Esophagus squamous epithelium (tissue), 5 donors: ENCODE measurements at places on chromosomes 6 and 20.

GRCh38 chr6:118869894-118870589 lies 23.9 kb upstream of the ASF1A start:
- DNase-seq, result no peak

DNA sequence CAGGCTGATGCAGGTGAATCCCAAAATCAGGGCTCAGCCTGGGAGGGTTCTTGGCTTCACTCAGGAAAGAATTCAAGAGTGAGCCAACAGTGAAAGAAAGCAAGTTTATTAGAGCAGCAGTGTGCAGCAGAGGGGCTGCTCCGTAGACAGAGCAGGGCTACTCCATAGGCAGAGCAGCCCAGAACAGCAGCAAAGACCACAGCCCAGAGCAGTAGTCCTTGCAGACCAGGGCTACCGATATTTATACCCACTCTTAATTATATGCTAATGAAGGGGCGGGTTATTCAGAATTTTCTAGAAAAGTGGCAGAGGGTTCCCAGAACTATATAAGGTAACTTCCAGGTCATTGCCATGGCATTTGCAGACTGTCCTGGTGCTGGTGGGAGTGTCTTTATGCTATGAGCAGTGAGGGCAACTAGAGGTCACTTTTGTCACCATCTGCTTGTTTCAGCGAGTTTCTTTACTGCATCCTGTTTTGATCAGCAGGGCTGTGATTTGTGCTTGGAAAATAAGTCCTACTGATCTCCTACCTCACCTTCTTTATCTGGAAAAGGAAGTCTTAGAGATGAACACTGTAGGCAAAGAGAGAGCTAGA lies 39.8 kb upstream of the PTPN1 start:
- DNase-seq, result no peak

- no peak for DNase-seq
These were observed 99.0 kb upstream of the KCNG1 start for GRCh38 chr20:51121901-51122412.

GRCh38 chr20:19336631-19337030 lies 124.2 kb downstream of the SLC24A3 start:
- DNase-seq, result no peak

- no peak for DNase-seq
These were observed 11.1 kb upstream of the SLC16A10 start for GRCh38 chr6:111076024-111076695.

- no peak for DNase-seq
These were observed 10.9 kb upstream of the LPIN3 start for GRCh38 chr20:41329435-41330342.

DNA sequence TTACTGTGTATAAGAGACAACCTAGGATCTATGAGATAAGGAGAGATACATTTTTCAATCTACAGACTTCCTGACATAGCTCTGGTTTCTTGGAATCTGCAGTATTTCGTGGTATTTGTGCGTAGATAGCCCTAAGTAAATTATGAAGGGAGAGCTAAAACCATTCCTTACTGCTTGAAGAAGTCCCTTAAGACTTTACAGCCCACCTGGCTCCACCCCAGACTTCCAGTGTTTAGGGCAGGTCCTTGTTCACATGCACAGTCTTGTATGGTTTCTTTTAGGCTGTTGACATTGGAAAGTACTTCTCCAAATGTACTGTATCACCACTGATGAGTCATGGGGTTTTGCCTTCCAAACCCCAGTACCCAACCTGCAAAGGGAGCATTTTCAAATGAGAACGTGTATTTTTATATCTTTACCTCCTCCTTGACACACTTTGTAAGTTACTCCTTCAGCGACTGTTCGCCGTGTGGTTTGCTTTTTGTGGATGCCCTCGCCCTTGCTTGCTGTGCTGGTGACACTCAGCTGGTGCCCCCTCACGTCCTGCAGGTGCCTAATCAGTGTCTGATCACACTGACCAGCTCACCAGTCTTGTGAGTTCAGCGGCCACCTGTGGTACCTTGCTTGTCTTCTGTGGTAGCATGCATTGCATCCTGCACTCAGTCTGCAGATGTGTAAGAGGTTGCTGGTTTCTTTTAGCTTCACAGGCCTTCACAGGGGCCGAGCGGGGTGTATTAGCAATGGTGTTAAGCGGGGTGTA lies 73.3 kb downstream of the IGF2R start:
- DNase-seq, result no peak

DNA sequence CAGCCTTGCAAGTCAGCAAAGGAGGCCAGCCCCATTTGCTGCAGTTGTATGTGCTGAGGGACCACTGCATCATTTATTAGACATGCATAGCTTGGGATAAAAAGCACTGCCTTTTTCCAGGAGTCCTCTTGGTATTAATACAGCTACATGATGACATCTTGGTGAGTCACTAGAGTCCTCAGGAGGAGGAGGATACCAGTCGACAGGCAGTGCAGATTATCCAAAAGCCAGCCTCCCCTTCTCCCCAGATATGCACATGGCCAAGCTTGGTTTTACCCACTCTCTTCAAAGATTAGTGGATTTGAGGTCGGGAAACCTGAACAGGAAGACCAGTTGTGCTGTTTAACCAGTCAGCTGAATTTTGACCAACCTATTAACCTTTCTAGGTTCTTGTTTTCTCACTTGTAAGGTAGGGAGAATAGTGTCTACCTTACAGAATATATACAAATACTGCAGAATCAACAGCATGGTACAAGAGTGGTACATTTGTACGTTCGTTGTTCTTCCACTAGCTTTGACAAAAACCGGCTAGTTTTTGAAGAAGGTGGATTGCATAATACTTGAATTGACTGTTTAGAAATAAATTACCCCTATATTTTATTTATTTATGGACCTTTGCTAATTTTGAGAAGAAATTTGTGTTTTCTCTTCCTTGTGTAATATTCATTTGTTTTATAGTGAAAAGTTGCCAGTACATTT lies 31.9 kb downstream of the VAPB start:
- no peak for DNase-seq

GRCh38 chr6:129331450-129332138 lies 378.4 kb downstream of the ARHGAP18 start:
- no peak for DNase-seq

- no peak for DNase-seq
These were observed 154.9 kb downstream of the DLL1 start for GRCh38 chr6:170135821-170136471.

DNA sequence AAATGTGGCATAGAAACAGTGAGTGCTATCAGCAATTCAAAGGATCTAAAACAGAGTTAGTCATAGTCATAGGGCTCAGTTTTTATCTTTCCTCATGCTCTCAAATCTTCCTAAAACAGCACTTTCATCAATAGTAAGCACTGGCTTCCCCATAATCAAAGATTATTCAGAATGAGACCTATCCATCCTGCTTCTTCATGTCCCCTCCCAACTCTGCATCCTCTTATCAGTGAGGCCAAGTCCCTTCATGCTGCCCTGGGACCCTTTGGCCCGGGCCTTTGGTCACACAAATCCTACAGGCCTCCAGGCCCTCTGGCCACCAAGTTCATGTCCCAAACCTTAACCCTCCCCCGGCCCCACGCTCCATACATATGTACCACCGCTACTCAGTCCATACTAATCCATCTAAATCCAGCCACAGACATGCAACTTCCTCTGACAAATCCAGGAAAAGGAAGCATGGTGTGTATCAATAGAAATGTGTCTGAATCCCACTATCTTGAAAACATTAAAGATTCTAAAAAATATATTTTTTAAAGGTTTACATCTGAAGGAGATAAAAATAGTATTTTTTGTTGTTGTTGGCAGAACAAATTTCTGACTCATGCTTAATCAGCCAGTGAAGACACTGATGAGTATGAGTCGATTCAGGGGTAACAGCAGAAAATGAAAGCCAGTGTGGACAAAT lies 143.5 kb downstream of the PDE7B start:
- DNase-seq, result no peak

GRCh38 chr6:29679962-29680361 lies 990 bp downstream of the ZFP57 start:
- no peak for DNase-seq

DNA sequence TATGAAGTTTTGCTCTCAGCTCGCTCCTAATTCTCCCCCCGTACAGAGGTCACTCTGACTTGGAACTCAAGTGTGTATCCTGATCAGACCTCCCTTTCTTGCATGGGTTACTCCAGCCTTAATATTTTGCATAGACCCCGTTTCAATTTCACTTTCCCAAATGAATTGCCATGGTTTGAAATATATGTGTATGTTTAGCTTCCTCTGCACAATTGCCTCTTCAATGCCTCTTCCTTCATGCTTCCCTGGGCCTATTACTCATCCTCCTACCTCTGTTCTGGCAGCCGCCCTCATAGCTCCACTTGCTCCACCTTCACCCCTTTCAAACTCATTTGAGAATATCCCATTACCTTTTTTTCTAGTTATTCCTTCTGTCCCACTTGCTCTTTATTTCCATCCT lies 90.0 kb upstream of the SAMD5 start:
- DNase-seq, result no peak

GRCh38 chr6:37714836-37715420 lies 17.2 kb upstream of the MDGA1 start:
- DNase-seq, result no peak
